ENCODE measurements at places on chromosomes 1 and 21.

- no peak for DNase-seq
Observed at GRCh38 chr1:24096739-24097103, 15.2 kb downstream of the MYOM3 start.

- no peak for DNase-seq
Observed at GRCh38 chr21:42466700-42467099, 29.3 kb downstream of the RSPH1 start.

DNA sequence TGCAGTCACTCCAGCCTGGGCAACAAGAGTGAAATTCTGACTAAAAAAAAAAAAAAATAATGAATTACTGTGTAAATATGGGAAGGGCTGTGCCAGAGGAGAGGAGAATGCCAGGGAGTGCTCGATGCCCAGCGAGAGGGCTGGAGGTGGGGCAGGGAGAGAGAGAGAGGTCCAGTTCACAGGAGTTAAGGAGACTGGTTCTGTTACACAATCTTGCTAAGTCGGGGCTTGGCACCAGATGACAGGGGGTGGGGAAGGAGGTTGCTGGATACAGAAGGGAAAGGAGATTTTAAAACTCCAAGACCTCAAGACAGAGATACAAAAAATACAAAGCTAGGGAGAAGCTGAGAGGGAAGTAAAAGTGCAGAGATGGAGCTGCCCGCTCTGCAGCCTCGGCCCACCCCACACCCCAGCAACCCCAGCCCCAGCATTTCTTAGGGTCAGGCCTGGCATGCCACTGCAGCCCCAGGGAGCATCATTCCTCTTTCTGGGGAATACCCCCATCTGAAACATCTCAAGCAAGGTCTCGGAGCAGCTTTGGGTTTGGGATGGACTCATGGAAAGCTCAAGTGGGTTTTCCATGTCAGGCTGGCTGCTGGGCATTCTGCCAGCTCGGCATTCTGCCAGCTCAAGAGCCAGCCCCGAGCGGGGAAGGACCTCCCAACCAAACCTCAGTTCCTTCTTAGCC, 991 bp downstream of the SELENBP1 start:
- no peak for DNase-seq

GRCh38 chr21:19013916-19014315, 610.3 kb upstream of the TMPRSS15 start:
- no peak for DNase-seq

- no peak for DNase-seq
Observed at GRCh38 chr21:15291621-15292266, 226.9 kb upstream of the NRIP1 start.

DNA sequence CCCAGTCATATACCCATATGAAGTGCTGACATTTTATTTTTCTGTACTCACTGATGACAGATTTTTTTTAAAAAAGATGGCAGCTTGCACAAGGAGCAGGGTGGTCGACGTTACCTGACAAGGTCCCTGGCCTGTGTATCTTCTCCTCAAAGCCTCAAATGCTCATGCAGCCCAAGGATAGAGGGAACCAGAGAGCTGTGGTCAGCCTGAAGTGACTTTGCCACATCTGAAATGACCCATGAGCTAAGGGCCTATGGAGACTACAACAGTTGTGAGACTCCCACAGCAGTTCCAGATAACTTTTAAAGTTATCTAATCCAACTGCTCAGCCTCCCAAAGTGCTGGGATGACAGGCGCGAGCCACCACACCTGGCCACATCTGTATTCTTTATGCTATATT, 131.1 kb downstream of the GLUL start:
- DNase-seq, result no peak

DNA sequence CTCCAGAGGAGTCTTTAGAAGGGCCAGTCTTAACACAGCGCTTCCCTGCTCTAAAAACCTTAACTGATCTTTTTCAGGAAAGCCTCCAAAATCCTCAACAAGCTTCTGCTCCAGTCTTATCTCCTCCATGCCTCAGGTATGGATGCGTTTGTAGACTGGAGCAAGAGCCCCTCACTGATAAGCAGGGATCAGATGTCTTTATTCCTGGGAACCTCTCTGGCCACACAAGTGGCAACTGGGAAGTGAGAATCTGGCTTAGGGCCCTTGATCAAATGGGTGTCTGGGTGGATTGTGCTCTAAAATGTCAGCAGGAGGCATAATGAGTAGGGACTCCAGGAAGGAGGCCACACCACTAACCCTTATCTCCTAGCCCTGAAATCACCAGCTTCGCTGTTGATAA, 1.4 kb downstream of the ZBTB8A start:
- no peak for DNase-seq

DNA sequence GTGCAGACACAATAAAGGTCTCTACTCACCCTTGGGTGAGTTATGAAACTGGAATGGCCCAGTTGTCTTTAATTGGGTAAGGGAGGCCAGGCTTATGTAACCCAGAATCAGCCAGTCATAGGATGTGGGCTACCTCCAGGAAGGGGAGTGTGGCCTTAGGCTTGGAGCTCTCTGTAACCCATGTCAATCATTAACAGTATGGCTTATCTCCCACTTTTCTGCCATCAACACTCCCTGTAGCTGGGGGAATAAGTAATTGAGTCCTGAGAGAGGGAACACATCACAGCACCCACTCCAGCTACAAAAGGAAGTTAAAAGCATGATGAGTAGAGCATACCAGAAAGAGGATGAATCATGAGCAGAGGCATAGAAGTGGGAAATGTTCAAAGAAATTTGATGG, 327.0 kb upstream of the DUSP10 start:
- no peak for DNase-seq

GRCh38 chr1:147721716-147722115, 38.7 kb downstream of the GJA5 start:
- DNase-seq, result no peak

DNA sequence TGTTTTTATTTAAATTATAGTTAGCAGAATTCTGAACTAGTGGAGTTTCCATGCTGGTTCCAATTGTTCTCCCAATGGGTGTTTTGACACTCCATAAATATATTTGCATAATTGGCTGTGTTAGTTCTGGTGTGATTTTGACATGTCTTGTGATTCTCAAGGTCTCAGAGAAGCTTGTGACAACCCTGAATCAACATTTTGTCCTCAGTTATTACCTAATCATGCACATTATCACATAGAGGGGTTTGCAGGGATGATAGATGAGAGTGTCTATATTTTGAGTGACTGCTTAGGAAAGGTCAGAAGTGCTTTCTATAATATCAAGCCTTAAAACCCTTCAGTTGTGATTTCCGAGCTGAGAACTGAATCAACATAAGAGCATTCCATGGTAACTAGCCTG, 11.5 kb upstream of the KCNK2 start:
- no peak for DNase-seq

DNA sequence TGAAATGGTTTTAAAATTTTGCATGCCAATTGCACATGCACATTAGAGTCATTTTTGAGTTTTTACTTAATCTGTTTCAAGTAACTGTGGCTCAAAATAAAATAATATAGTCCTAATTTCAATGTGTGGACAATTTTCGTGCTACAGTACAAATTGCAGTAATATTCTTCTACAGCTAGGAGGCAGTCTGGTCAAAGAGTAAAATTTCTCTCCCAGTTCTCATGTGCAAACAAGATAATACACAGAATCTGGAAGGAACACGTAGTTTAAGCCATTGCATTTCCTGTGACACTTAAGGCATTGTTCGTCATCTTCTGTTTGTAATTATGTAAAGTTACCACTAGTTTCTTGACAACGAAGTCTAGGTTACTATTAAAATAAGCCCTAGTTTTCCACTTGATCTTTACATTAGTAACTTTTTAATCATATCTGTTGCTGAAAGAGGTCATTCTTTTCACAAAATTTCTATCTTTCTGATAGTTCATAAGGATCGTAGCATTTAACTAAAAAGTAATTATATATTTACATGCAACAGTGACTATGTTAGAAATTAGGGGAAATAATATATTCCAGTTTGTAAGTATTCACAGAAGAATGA, 28.9 kb downstream of the ODR4 start:
- no peak for DNase-seq

DNA sequence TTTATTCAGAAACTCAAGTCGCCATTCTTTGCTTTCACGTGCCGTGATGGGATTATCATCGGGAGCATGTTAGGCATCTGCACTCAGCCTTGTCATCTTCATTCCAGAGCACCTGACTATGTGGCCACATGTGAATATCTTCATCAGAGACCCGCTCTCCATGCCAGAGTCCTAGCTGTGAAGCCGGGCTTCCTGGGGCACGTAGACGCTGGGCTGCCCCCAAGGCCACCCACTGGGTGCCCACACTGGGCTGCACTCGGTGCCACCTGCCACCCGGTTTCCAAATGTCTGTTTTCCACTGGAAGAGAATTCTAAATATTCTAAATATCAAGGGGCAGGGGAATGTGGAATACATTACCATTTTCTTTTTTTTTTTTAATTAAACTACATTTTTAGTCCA, 43.8 kb downstream of the SLC37A1 start:
- no peak for DNase-seq

DNA sequence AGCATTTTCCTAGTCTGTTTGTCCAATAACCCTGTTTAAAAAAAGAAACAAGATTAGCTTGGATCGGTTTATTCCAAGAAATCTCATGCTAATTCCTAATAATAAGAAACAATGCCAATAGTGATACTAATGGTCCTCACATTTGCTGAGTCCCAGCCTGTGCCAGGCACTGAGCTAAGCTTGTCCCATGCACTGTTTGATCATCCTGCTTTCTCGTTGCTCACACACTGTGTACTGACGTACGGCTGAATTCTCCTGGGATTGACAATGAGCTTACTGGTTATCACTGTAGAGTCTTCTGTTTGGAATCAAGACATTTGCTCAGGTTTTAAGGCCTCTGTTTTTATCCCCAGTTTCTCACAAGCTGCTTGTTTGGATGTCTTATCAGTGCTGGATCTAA, 71.1 kb downstream of the CACNA1E start:
- DNase-seq, result no peak

GRCh38 chr1:178572604-178573003, 59.7 kb downstream of the TEX35 start:
- no peak for DNase-seq

- DNase-seq, result no peak
Observed at GRCh38 chr1:56575865-56576264, 3.5 kb downstream of the PLPP3 start.

DNA sequence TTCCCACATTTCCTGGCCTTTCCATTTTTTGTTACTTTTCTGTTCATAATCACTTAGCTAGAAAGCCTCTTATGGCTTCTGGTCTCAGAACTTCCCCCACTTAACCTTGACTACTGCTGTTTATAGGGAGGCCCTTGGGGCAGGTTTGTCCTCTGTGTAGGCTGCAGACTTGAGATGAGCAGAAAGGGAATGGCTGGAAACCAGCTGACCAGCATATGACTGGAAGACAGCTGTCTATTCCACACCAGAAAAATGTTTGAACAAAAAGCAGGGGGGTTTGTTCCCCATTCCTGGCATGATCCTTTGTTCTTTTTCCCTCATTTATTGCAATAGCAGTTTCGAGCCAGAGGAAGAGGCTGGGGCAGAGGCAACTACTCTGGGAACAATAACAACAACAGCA, 4.9 kb upstream of the SH3D21 start:
- DNase-seq, result no peak

- peak; percentile 51 for DNase-seq
Observed at GRCh38 chr1:150065184-150065871, 2.2 kb upstream of the VPS45 start.

GRCh38 chr1:111747282-111747734, 8.1 kb upstream of the INKA2 start:
- DNase-seq, result peak; percentile 64

GRCh38 chr1:170410401-170411166, 121.4 kb upstream of the GORAB start:
- no peak for DNase-seq

DNA sequence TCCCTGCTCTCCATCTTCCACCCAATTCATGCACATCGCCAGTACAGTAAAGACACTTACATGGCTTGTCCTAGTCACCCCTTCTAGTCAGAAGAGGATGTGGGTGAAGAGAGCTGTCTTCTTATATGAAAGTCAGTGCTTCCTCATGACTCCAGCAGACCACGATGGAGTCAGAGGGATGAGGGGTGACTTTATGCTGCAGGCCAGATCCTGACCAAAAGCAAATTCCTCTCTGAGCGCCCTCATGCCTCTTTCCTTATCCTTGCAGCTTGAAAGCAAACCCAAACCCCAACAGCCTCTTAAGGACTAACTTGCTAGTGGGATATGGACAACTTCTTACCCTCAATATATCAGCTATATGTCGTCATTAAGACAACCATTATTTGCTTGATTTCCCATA, 348.2 kb upstream of the DUSP10 start:
- DNase-seq, result no peak

DNA sequence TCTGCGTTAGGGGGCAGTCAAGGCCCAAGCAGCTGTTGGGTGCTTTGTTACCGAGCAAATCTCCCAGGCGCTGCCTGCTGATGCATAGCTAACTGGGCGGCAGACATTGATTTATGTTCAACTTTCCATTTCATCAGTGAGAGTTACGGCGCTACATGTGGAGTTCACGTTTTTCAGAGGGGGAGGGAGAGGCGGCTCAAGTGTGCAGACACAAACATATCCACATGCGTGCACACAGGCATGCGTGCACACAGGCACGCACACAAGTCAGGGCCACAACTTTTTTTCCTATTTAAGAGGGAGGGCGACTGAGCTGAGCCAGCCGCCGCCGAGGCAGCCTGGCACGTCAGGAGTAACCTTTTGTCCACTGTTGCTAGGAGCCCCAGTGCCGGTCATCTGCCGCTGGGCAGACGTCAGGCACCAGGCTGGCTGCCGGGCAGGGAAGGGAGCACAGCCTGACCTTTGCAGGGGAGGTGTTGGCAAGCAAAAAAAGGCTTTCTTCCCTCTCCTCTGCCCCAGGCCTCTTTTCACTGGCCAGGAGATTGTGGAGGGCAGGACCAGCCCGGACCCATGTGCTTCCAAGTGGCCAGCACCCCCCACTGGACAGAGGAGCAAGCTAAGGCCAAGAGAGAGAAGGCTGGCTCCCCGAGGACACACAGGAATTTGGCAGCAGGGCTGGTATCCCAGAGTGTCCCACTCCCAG, 73.3 kb downstream of the MRPL37 start:
- no peak for DNase-seq

GRCh38 chr21:39149882-39150281, 33.4 kb downstream of the PSMG1 start:
- DNase-seq, result no peak

GRCh38 chr1:94438692-94439276, 20.6 kb downstream of the ABCD3 start:
- DNase-seq, result no peak

- no peak for DNase-seq
Observed at GRCh38 chr1:192657760-192658159, 21.8 kb downstream of the RGS13 start.

DNA sequence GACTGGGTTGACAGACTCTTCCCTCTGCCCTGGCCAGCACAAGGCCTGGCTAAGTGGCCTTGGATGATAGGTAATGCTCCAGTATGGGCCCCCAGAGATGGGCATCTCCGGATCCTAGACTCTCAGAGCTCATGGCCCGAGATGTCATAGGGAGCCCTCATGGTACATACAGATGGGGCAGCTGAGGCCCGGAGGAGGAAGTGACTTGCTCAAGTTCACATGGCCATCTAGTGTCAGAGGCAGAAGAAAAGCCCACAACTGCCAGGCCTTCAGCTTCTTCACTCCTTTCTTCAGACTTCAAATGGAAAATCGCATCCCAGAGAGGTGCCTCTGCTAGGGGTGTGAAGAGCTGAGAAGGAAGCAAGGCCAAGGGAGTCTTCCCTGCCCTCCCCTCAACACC, 46.8 kb upstream of the SYNC start:
- DNase-seq, result no peak

- DNase-seq, result no peak
Observed at GRCh38 chr1:53736290-53736689, 2.7 kb downstream of the GLIS1 start.
